ENCODE measurements at places on chromosomes 7 and 10.

GRCh38 chr10:62034096-62034640, 132.7 kb downstream of the ARID5B start:
- no peak for DNase-seq

- DNase-seq = no peak
Observed at GRCh38 chr7:66348531-66348930, 143.4 kb downstream of the TPST1 start.

DNA sequence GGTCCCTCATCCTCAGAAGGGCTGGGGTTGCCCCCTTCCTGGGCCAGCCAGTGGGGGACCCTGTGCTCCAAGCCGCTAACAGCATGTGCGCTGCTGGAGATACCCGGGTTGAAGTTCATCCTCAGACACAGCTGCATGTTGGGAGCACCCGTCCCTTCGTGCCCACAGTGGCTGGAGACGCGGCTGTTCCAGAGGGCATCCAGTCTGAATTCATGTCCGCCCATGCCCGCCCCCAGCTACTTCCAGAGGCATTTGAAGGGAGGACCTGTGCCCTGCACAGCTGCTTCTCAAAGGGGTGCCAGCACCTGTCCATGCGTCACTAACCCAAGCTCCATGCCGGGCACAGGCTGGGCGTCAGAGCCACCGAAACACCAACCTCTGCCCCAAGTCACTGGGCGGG, 68.1 kb upstream of the ADGRA1 start:
- DNase-seq = no peak

- DNase-seq = no peak
Observed at GRCh38 chr7:72078856-72079255, 333.3 kb downstream of the CALN1 start.

DNA sequence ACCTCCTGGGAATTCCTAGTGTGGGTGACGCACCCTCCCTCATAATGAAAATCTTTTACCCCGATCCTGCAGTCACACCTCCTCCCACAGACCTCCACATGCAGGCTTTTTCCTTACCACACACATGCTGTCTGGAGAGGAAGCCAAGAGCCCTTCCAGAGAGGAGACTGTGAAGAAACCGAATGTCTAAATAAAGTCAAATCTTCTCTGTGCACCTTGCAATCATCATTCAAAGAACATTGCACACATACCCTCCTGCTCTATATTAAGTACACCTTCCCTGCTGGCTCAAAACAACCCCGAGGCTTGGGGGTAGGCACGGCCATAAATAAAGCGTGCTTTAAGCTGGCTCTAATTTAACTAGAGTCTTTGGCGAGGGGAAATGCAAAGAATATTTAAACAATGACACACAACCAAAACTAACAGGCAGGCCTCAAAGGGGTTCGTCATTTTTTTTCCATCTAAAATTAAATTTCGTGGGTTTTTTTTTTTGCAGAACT, 34.9 kb downstream of the CALML3 start:
- no peak for DNase-seq
